ENCODE measurements at places on chromosomes 11 and 22.

GRCh38 chr11:9103542-9104276, 12.3 kb upstream of the SCUBE2 start:
- no peak for DNase-seq

GRCh38 chr11:9133956-9134355, 42.6 kb upstream of the SCUBE2 start:
- DNase-seq = no peak

- DNase-seq = no peak
Measured at GRCh38 chr11:77253690-77254089, 47.8 kb downstream of the GDPD4 start.

- DNase-seq = no peak
Measured at GRCh38 chr22:45645150-45645525, 26.5 kb upstream of the ATXN10 start.

All from Ammon's horn (tissue), 1 donor.